ENCODE measurements at places on chromosomes 7 and 10.

DNA sequence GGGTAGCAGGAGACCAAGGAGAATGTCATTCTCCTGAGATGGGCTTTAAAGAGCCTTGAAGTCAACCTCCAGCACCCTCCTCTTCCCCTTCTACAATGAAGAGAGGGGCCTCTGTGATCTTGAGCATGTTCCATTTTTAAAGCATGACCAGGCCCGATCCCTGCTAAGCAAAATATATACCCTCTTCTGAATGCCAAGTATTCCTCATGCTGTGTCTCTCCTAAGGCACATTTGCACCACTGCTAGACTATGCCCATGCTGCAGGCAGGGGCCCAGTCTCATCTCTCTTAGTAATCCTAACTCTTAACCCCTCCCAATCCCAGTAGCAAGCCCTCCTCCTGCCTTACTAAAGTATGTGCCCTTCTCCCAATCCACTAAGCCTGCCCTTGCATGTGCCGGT, 18.4 kb downstream of the SORBS1 start:
- H3K27ac ChIP-seq: no peak overlapping the region
- no peak overlapping the region for H3K4me3 ChIP-seq
- no peaks in the 10 kb centered on the region for H3K27me3 ChIP-seq
- H3K36me3 ChIP-seq: no peaks in the 10 kb centered on the region
- no peak for DNase-seq

- H3K36me3 ChIP-seq: no peaks in the 10 kb centered on the region
- peaks cover 24% of the 10 kb centered on the region for H3K4me1 ChIP-seq
- H3K27ac ChIP-seq: peak overlapping the region; percentile 61
- no peaks in the 10 kb centered on the region for H3K27me3 ChIP-seq
Measured at GRCh38 chr7:45978010-45978681, 57.1 kb upstream of the IGFBP3 start.

- H3K4me1 ChIP-seq: no peaks in the 10 kb centered on the region
- no peak overlapping the region for H3K4me3 ChIP-seq
- no peak overlapping the region for H3K27ac ChIP-seq
- no peaks in the 10 kb centered on the region for H3K27me3 ChIP-seq
- no peaks in the 10 kb centered on the region for H3K36me3 ChIP-seq
Measured at GRCh38 chr10:3961082-3961481, 176.1 kb upstream of the KLF6 start.

DNA sequence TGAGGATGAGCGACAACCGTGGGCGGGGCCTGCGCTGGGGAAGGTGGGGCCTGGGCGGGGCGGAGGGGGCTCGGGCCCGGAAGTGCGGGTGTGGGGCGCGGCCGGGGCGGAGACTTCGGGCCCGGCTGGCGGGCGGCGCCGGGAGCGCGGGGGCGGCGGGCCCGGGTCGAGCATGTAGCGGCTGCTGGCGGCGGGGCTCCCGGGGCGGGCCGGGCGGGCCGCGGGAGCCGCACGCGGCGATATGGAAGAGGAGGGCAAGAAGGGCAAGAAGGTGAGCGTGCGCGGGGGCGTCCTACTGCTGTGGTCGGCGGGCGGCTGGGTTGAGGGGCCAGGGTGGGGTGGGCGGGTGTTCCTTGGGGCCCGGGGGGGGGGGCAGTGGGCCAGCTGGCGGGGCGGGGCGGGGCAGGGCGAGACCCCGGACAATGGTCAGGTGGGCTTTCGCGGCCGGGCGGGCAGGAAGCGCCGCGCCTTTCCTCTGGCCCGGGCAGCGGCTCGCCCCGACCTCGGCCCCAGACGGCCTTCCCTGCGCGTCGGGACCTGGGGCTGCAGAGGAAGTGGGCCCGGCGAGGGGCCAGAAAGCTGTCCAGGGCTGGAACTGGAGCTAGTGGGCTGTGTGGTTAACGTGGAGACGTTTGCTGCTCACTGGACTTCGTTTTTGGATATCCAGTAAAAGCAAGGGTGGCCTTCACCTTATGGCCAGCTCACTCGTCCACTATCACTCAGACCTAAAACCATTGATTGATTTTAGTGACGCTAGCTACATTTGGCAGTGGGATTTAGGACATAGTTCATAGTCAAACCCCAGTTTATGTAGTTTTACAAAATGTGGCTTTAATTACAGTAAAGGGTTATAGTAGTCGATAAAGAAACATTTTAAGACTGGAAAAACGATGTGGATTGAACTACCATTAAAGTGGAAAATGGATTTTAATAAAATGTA, at the start of gene CCM2:
Gene CCM2, plus strand, starts transcription at position 109 of the 940 bp plus-strand sequence. Its CDS starts 133 bp downstream, at position 242.
- H3K27ac ChIP-seq: peak within 1 kb of the TSS; percentile 96
- DNase-seq: peak; percentile 35
- peak within 1 kb of the TSS; percentile 92 for H3K4me3 ChIP-seq
- H3K36me3 ChIP-seq: 0 out of 2 replicates have a peak, but pooled peaks cover 4% of the 10 kb centered on the region

DNA sequence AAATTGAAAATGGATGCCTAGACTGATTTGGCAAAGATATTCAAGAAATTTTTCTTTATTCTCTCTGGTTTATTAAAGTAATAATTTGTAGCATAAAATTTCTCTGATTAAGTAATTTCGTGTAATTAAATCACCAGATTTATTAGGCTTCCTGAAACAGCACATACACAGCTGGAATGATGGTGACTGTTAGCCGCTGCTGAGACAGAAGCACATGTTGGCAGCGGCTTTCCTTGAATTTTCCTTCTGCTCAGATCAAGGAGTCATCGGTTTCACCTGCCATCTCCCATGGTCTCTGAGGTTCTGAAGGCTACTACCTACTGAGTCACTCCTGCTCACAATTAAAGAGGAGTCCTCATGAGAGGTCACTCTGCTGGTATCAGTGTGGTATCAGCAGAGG, 101.5 kb downstream of the GFRA1 start:
- no peaks in the 10 kb centered on the region for H3K4me1 ChIP-seq
- no peak overlapping the region for H3K4me3 ChIP-seq
- DNase-seq: no peak
- H3K27me3 ChIP-seq: no peaks in the 10 kb centered on the region

DNA sequence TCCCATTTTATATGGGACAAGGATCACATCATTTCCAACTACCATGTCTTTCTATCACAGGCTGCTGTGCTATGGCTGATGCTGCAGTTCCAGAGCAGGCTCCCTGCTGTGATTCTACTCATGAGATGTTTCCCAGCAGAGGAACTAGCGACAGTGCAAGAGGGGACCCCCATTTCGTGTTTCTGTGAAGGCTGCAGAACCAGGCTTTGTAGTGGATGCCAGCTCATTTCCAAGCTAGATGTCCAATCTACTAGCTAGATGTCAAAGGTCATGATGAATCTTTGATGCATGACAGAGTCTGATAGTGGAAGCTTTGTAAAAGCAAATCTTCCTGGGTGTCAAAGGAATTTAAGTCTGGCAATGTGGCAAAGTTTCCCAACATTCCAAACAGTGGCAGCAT, 21.2 kb upstream of the MYO3A start:
- H3K4me1 ChIP-seq: no peaks in the 10 kb centered on the region
- H3K4me3 ChIP-seq: no peak overlapping the region
- H3K27me3 ChIP-seq: no peaks in the 10 kb centered on the region
- no peak for DNase-seq
- no peaks in the 10 kb centered on the region for H3K36me3 ChIP-seq

- H3K27me3 ChIP-seq: no peaks in the 10 kb centered on the region
- no peaks in the 10 kb centered on the region for H3K36me3 ChIP-seq
- no peak overlapping the region for H3K27ac ChIP-seq
Measured at GRCh38 chr7:138924501-138925225, 56.5 kb downstream of the KIAA1549 start.

- no peak overlapping the region for H3K27ac ChIP-seq
- H3K4me3 ChIP-seq: no peak overlapping the region
- no peaks in the 10 kb centered on the region for H3K27me3 ChIP-seq
- DNase-seq: no peak
- H3K4me1 ChIP-seq: peaks cover 15% of the 10 kb centered on the region
- no peaks in the 10 kb centered on the region for H3K36me3 ChIP-seq
Measured at GRCh38 chr10:109894516-109894915, 28.8 kb downstream of the XPNPEP1 start.

- H3K27ac ChIP-seq: no peak overlapping the region
- no peaks in the 10 kb centered on the region for H3K27me3 ChIP-seq
- H3K4me1 ChIP-seq: no peaks in the 10 kb centered on the region
- no peaks in the 10 kb centered on the region for H3K36me3 ChIP-seq
Measured at GRCh38 chr7:143434660-143435059, 8.6 kb upstream of the TAS2R60 start.
